ENCODE measurements at places on chromosomes 7 and 10. TPM values are rescaled to one million over a fixed set of nuclear protein-coding genes. Genes with fewer than 3 reads are reported as not detected.

Gene TLX1
- not detected for total RNA-seq

Gene GPR26
- total RNA-seq: not detected

Gene COBL
- total RNA-seq: not detected

- peaks cover 77% of the 10 kb centered on the region for H3K4me1 ChIP-seq
- no peaks in the 10 kb centered on the region for H3K27me3 ChIP-seq
- no peaks in the 10 kb centered on the region for H3K36me3 ChIP-seq
- peak overlapping the region; percentile 97 for H3K27ac ChIP-seq
Measured at GRCh38 chr7:94050046-94050445, 45.9 kb upstream of the BET1 start.

Data from activated B cell treated with CpG ODN at 0.5 μM for 24 hours (primary cell).